ENCODE measurements at places on chromosomes 4 and X.

GRCh38 chrX:21658746-21659145, 616 bp upstream of the KLHL34 start:
- DNase-seq: no peak

DNA sequence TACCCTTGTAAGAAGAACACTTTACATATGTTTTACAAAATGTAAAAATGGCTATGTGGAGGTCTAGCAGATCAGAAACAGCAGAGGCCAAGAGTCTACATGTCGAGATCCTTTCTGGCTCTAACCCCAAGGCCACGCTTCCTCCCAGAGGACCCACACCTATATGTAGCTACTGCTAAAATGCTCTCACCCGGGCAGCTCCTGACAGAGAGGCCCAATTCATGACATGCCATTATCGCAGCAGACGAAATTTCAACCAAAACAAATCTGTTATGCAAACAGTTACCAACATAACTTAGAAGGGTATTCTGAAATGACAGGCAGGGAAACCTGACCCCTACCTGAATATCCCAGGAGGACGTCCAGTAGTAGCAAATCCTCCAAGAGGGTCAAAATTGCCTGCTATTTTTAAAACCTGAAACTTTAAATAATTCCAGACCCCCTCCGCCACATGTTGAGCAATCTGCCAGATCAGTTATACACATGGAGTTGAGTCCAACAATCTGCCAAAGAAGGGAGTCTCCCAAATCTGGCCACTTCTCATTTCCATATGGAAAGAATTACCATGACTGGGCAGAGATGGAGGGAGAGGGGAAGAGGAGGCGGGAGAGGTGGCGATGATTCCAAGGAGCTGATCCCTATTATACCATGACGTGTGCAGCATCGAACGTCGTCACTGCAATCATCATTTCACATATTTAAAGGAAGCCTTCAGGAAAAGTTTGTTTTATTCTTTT, 192.9 kb upstream of the TBL1X start:
- no peak for DNase-seq

GRCh38 chr4:10684631-10685030, at the start of gene CLNK:
CLNK (minus strand) TSS chr4:10684768; CDS start chr4:10667869, 16,899 bp downstream.
- DNase-seq: no peak

GRCh38 chr4:74097116-74097515, 1.9 kb downstream of the CXCL2 start:
- no peak for DNase-seq

GRCh38 chrX:20294957-20295356, 28.2 kb upstream of the RPS6KA3 start:
- no peak for DNase-seq

- no peak for DNase-seq
Observed at GRCh38 chr4:184104419-184105101, 113.1 kb downstream of the ENPP6 start.

- DNase-seq: no peak
Observed at GRCh38 chrX:13219991-13220764, 99.7 kb downstream of the ATXN3L start.

DNA sequence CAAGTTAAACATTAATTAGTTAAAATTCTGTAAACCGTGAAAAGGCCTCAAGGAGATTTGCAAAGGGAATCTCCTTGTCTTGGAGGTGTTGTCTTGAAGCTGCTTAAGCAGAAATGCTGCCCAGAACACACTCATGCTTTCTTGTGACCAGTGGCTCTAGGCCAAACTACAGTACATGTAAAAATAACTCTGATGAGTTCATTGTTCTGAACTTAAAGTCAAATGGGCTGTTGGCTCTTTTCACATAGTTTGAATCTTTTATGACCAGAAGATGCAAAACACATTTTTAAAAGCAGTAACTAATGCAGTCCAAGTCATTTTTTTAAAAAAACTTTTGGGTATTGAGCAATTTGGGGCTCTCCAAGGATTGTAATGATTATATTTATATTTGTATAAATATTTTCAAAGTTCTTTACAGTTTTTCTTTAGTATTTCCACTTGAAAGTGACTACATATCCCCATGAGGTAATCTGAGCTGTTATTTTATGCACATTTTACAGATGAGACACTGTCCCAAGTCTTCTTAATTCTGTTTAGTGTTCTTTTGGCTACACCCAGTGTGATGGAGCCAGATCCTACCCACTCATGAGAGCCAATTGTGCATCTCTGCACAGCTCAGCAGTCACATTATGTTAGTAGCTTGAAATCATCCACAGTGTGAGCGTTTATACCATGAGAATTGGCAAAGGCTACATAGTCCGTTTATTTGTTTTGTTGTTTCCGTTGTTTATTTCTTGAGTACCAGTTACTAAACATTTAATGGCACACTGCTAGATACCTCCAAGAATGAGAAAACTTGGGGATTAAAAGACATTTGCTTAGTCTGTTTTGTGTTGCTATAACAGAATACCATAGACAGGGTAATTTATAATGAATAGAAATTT, 112.8 kb upstream of the ATXN3L start:
- no peak for DNase-seq

DNA sequence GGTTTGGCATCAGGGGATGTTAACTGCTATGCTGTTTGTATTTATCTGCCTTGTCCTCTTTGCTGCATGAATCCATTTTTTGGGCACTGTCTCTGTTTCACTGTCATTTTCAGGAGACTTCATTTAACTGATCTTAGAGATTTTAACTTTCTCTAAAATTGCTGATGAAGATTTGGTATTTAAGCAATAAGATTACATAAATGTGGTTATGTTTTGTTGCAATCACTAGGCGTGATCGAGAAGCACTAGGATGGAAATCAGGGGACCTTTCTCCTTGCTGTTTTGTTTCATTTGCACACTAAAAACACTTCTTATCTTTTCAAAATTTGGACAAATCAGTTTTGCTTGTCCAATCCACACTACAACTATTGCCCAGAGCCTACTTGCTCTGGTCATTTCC, 15.4 kb downstream of the CXCL2 start:
- DNase-seq: no peak

DNA sequence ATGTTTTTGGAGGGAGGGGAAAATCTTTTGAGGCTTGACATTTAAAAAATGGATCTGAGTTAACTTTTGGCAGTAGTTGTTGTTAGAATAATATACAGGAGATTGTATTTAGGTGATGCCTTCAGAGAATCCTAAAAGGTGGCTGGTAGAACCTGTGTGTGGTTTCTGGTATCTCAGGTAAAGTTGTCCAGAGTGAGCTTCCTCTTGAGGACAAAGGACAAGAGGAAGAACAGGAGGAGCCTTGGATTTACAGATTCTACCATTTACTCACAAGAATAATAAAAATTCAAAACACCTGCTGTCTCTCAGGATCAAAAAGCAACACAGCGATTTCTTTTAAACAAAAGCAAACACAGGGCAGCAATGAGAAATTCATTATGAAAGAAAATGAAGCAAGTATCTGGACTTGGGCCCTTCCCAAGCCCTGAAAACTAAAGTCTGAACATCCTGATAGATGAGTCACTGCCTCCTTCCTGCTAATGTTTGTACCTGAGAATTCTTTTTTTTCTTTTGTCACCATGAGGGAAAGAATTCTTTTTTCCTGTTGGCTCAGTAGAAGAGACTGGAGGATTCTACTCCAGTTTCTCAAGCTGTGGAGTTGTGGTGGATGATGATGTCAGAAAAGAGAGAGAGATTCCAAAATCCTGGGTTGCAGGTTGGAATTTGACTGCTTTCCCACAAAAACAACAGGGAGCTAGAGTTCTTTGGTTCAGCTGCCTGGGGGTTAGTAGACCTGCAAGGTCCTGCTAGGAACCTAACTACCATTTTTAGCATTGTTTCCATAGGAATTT, 31.5 kb upstream of the RAPGEF2 start:
- no peak for DNase-seq

- DNase-seq: no peak
Observed at GRCh38 chr4:7540654-7541413, 106.1 kb upstream of the PSAPL1 start.

DNA sequence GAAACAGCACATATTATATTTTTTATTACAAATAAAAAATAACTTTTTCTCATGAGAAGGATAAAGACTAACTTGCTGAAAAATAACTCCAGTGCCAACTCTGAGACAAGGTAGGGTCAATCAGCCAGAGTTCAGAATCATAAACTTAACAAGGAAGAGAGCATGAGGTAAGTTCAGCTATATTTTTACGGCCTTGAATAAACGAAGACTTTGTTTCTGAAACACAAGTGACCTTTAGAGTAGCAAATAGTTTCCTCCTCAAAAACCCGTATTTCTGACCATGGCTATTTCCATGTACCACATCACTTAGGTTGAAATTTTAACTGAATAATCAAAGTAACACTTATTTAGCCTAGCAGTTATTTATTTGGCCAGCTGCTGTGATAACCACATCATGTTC, 45.5 kb downstream of the PRDM5 start:
- DNase-seq: no peak

DNA sequence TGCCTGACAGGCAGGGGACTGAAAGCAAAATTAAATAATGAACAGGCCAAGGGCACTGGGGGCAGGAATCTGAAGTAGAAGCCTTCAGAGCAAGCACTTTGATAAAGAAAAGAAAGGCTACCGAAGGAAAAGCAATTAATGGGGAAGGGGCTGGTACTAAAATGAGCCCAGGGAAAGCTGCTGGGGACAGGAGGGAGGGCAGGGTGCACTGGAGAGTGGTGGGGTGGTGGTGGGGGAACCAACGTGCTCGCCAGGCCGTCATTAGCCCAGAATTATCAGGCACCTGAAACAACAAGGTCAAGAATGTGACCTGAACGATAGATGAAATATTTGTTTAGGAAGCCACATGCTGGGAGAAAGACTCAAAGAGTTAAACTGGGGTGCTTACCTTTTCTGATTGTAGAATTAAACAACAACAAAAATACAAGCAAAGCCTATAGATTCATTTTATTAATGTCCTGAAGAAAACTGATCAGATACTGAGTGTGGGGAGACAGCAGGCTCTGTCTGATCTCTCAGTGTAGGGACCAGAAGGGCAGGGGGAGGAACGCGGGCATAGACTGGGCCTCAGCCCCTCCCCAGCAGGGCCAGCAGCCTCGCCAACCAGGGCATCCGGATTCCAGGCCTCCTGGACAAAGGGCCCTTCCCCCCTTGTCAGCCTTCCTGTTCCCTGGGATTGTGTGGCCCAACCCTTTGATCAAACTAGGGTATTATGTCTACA, 239.7 kb upstream of the KLF3 start:
- DNase-seq: no peak

All from stimulated activated CD4-positive, alpha-beta T cell treated with anti-CD3 and anti-CD28 coated beads, TNF-alpha, amount 100 ng/mL, for 1 hour (primary cell).